ENCODE measurements at places on chromosomes 2 and 18. TPM values are rescaled to one million over a fixed set of nuclear protein-coding genes. Genes with fewer than 3 reads are reported as not detected.

The PROM2 gene
- 0.63 TPM for total RNA-seq

The MYCN gene
- 0.60 TPM for total RNA-seq

The LANCL1 gene
- total RNA-seq, result 25.7 TPM

The SERPINB7 gene
- not detected for total RNA-seq

The APCDD1 gene
- not detected for total RNA-seq

The ALK gene
- not detected for total RNA-seq

The TNFAIP6 gene
- total RNA-seq, result not detected

The CD8B gene
- total RNA-seq, result 38.7 TPM

All from activated T-cell treated with anti-CD3 and anti-CD28 coated beads, Interleukin-2, amount 50 U/mL, for 4 hours (primary cell).